M059J (cell line): ENCODE measurements at places on chromosomes 6 and 20. TPM values are rescaled to one million over a fixed set of nuclear protein-coding genes. Genes with fewer than 3 reads are reported as not detected.

GRCh38 chr6:46325561-46326530 lies 155.1 kb upstream of the ENPP5 start:
- peak; percentile 63 for DNase-seq

DNA sequence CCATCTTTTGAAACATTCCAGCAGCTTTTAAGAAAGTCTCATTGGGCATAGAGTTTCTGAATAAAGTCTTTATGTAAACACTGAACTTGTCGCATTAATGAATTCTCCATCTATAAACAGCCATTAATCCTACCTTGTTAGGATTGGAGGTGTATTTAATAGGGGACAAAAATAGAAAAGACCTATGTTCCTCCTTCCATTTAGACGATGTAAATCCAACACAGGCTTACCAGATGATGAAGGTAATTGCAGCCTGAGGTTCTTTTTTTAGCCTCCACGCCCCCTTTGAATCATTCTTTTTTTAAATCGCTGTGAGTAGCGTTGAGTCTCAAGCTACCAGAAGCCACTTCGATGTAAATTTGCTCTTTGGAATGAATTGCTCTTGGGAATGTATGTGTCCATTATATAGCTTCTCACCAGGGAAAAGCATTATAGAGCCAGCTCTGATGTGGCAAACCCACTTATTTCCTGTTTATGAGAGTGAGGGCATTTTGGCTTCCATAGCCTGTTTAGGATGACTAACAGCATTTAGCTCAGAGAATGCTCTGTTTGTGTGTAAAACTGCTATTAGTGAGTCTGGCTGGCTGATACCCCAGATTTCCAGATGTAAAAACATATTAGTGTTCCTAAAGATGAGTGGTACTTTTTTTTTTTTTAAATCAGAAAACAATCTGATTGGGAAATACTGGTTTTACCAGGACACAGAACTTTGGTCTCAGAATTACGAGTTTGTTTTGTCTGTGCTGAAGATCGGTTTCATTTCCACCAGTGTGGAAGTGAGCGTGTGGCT lies 74.9 kb upstream of the CLDN20 start:
- DNase-seq = peak; percentile 96

Gene TRIM15
- not detected in 2 replicates for total RNA-seq

- DNase-seq = no peak
Measured at GRCh38 chr6:110033749-110034666, 55.9 kb downstream of the GPR6 start.

Gene CST5
- total RNA-seq = not detected in 2 replicates

DNA sequence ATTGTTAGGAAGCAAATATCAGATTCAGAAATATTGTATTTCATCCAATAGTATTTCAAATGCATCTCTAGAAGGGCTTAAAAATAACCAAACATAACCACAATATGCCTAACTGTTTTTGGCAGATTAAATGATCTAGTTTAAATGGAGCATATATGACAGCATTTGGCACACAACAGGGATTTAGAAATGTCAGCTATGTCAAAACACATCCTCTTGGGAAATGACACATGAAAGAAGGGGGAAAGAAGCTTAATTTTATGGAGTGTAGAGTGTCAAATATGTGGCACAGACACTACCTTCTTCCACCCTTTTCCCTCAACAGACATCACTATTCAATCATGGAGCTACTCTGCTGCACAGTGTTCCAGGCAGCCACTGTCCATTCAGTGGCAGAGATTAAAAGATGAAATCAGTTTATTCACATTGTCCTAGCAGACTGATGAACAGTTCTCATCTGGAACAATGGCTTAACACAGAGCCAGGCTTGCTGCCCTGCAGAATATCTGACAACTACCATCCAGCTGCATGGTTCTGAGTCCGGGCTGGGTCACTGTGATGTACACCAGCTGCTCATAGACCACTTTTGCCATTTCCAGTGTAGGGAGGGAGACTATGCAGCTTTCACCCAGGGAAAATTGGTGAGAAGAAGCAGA lies 349.8 kb downstream of the DHX35 start:
- DNase-seq = no peak

DNA sequence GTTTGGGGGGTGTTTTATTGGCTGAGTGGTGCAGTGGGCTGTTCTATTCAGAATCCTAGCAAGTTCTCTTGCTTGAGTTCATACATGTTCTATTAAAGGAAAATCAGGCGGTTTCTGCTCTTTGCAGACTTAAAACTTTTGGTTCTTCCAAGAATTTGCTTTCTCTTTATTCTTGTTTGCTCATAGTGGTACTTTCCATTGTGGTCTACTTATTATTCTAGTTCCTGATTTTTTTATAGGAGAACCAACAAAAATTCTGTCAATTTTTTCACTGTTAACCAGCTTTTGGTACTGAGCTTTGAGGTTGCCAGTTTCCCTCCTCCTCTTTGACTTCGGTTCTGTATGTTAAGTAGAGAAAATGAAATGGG lies 6.7 kb downstream of the AFDN start:
- no peak for DNase-seq

- no peak for DNase-seq
Measured at GRCh38 chr6:134195164-134195906, 122.6 kb downstream of the SGK1 start.

- DNase-seq = no peak
Measured at GRCh38 chr20:12434672-12435071, 517.0 kb downstream of the BTBD3 start.

DNA sequence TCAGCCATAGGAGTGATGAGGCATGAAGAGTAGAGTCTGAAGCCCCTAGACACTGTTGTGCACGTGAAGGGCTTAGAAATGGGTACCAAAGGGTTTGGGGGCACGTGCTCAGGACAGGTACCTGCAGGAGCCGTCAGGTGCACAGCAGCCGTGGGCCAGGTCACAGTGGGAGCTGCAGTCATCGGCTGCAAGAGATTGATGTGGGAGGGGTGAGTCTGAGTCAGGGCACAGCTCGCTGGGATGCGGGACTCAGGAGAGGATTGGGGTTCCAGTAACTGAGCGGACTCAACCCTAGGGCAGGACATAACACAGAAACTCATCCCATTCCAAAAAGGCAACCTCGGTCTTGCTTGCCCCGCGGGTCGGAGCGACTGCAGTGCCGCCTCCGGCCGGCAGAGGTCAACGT lies 1.1 kb downstream of the DLK2 start:
- DNase-seq = no peak

Gene DNAH8
- total RNA-seq = not detected in 2 replicates

Gene SCRT2
- not detected in 2 replicates for total RNA-seq

Gene PACSIN1
- 0.20 TPM in 1 of 2 replicates, not detected in the other for total RNA-seq

DNA sequence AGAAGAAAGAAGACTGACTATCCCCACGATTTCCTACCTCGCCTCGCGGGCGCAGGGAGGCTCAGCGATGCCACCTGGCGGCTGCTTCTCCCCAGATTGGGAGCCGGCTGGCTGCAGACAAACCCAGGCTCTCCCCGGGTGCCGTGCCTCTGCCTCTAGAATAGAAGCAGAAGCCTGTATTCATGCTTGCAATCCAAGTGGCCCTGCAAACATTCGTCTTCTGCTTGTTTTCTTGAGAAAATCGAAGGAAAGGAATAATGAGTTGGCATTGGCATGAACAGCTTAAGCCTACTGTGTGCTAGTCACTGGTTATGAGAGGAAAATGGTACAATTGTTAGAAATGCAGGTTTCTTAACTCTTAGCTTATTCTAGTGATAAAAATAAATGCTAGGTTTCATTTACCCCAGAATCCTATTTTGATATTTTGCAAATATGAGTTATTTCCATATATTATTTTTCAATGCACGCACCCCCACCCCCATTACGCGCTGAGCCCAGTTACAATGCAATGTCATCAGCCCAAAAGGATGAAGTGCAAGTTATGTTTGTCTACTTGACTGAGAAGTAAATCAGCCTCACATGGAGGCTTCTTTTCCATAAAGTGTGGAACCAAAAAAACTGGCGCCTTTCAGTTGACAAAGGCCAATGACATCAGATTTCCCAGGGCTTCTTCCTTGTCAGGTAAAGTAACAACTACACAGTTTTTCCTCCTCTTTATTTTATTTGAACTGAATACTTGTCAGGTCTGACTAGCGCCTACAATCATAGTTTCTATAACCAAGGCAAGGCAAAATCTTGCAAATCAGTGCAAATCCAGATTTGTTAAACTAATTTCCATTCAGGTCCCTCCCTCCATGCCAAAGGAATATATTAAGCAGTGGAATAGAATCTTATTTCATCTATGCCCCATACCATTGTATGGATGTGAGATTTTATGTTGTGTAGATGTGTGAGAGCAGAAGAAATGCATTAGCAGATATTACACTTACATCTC lies 3.9 kb upstream of the SOX4 start:
- peak; percentile 85 for DNase-seq

DNA sequence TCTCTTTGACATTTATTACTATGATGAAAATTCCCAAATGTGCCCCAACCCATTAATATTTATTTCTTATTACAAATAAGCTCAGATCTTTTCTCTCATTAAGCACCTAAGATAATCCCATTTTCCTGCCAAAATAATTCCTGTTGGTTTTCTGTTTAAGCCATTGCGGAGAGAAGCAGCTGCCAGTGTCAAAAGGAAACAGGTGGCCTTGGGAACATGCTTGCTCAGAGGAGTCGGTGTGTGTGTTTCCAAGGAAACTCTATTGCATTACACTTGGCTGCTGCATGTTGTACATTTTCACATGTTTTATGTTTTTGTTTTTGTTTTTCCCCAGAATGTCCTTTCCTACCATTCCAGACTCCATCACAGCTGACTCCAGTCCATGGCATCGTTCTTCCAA lies 56.4 kb downstream of the CD24 start:
- no peak for DNase-seq
